ENCODE measurements at places on chromosomes 4 and X.

DNA sequence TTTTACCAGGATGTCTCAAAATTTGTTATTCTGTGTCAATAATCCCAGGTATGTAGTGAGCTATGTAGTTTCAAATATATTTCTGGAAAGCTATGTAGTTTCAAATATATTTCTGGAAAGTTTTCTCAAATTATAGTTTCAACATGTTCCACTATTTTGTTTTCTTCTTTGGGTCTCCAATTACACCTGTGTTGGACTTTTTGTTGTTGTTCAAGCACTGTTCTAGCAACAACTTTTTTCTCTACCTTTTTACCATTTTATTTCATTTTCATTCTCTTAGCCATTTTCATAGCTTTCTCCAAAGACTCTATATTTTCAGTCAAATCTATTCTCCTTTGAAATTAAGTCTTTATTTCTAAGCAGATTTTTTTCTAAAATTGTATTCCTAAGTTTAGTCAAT, 88.4 kb downstream of the LCORL start:
- no peak for DNase-seq

- DNase-seq = no peak
These were observed 682.4 kb downstream of the DACH2 start for GRCh38 chrX:86830685-86831084.

GRCh38 chr4:128600410-128600809, 209.1 kb upstream of the JADE1 start:
- DNase-seq = no peak

DNA sequence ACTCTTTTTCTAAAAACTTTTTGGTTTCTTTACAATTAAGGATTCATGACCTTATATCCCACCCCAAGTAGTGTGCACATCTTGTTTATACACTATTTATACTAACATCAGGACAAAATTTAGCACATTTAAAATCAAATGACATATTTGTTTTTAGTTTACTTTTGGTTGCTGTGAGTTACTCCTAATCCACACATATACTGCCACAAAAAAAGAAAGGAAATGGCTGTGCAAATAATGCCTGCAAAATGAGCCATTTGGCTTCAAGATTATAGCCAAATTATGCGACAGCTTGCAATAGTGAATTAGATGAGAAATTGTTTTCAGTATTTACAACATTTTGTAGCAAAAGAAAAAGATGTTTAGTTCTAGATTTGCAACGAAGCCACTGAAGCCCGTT, 10.4 kb upstream of the ARHGEF38 start:
- DNase-seq = no peak

DNA sequence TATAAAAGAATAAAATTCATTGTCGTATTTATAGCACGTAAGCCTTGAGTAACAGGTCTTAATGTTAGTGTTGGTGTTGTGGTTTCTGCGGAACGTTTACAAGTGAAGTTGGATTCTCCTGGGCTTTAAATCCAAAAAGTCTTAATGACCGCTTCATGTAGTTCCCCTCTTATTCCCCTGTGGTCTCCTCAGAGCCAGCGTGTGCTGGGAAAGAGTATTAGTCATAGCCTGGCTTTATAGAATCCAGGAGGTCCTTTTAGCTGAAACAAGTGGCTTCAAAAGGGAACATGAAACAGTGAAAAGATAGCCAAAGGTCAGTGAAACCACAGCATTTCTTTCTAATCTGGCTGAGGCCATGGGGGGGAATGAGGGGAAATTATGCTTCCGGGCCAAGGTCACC, 79.1 kb downstream of the CLCN4 start:
- no peak for DNase-seq

GRCh38 chrX:17443556-17443955, 68.6 kb downstream of the NHS start:
- DNase-seq = no peak

- DNase-seq = no peak
These were observed 129.1 kb downstream of the ARHGAP10 start for GRCh38 chr4:147860960-147861359.

GRCh38 chr4:182918791-182919302, 1.7 kb upstream of the DCTD start:
- no peak for DNase-seq

DNA sequence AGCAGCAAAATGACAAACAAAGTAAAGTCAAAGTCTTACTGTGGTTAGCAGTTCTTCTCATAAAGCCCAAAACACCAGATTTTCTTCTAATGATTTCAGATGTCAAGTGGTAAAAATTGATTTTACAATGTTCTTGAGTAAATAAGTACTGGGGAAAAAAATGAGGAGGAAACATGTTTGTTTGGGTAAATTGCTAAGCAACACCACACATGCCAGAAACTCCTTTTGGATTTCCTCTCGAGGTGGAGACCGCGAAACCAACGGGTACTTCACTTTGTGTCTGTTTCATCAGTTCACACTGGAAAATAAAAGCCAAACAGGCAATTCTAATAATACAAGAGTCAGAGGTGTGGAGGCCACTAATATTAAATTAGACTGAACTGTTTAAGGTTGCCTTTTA, 4.6 kb upstream of the PKD2 start:
- DNase-seq = no peak

- DNase-seq = no peak
These were observed 748.0 kb downstream of the PCDH18 start for GRCh38 chr4:136784326-136784725.

DNA sequence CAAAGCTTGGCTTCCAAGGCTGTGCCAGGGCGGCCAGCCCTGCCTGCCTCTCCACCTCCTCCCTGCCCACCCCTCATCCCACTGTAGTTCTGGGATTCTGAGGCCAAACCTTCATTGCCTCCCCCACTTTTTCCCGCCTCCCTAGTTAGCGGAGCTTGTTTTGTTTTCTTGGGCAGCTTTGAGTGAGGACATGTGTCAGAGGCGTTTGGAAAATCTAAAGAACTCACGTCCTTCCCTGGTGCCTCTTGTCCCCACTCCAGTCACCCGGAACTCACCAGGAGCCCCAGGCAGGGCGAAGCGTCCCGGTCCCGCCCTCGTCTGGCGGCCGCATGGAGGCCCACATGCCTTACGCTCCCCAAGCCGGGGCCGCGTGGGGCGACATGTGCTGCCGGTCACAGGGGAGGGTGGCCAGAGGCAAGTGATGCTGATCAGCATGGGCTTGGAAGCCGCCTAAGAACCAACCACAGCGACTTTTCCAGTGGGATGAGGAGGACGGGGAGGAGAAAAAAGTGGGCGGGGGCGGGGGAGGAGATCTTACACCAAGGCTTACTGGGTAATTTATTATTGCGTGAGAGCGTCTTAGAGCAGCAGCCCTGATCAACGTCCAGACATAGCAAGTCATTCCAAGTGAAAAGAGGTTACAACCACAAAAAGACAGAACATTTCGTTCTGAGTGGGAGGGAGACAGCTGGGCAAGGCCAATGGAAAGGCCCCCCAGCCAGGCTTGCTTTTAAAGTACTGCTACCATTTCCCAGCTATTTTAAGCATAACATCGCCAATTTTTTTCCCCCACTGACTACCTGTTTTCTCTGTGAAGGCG, 48.5 kb downstream of the PRPS1 start:
- peak; percentile 68 for DNase-seq

GRCh38 chrX:10159145-10159468, 2.3 kb downstream of the CLCN4 start:
- peak; percentile 43 for DNase-seq

GRCh38 chr4:183287677-183288076, 32.4 kb downstream of the CLDN22 start:
- DNase-seq = no peak

DNA sequence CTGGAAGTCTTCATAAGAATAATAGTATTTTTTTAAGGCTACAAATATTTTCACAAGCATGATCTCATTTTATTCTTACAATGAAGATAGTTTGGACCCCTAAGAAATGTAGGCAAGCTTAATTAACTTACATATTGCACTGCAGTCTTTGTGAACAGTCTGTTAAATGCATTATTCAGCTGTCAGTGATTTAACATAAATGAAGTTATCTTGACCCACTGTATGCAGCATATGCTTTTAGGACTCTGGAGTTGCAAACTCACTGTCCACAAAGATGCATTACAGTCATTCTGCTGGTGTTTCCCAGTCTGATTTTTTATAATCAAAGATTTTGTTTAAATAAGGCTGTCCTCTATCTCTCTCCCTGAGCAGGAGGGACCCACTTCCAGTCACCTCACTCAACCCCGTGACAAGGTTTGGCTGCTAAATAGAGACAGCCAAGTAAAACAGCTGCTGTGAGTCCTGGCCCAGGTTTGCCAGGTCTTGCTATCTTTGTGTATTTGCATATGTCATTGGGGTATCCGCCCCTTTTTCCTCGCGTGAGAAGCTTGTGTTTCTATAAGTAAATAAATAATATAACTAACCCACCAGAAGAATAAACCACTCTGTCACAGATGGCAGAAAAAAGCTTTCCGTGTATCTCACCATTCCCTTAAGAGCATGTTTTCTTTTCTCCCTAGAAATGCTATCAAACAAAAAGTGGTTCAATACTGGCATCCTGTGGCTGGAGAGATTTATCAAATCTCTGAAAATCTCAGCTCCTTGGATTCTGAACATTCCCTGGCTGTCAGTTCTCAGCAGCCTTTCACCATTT, 67.0 kb downstream of the SLC7A11 start:
- no peak for DNase-seq

DNA sequence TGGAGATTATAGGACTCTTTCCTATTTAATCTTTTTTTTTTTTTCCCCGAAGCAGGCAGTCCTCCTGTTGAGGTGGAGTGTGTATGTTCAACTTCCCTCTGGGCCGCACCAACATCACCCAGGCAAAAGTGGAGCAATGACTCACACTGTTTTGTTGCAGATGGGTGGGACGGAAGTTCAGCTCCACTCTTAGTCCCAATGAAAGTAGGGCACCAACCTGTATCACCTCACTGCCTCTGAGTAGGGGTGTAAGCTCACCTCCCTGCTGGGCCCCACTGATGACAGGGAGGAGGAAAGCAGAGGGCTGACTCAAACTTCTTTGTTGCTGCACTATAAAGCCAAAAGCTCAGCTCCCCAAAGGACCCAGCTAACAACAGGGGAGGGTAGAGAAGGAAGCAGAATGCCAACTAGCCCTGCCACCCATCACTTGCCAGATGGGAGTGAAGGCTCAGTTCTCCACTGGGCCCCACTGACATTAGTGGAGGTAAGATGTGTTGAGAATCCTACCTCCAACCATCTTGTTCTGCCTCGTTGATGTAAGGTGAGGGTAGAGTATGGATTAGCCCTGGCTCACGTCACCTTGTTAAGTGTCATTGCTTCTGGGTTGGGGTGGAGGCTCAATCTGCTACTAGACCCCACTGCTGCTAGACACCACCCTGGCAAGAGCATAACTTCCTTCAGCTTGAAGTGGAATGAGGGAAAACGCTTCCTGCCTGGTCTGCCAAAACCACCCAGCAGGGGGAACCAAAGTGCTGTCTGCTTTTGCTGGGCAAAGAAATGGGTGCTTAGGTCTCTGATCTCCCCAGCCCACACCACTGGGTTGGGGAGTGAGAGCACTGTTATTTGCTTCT, 14.1 kb downstream of the RPS6KA3 start:
- peak; percentile 54 for DNase-seq

All from WERI-Rb-1 (cell line).